GM10248 (cell line): ENCODE measurements at places on chromosomes 13 and 19.

GRCh38 chr13:101919541-101920181, 467.2 kb downstream of the ITGBL1 start:
- DNase-seq = no peak

DNA sequence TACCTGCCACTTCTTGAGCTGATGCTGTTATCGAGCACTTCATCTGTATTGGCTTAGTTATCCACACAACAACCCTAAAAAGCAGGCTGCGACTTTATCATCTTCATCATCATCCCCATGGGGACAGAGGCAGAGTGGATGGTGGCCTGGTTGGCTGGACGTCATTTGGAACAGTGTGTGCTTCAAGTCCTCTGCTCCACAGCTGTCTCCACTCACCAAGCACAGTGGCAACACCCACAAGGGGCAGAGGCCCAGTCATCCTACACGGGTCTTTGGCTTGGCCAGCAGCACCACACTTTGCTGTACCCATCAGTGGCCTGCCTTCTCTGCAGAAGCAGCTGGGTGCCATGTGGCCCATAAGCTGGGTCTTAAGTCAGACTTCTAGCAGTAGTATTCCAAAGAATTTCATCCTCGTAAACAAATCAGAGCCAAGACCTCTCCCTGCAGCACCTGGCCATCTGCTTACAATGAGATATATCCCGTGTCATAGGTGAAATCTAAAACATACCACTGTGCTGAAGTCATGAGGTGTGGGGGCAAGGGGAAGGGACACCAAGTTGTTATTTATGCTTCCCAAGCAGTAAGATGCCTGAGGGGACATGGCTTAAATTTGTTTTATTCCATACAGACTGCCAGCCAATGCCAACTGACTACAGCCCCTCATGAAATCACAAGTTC, 47.9 kb upstream of the EPHX3 start:
- DNase-seq = no peak

- DNase-seq = no peak
These were observed 924.0 kb downstream of the EFNB2 start for GRCh38 chr13:105611424-105611823.

GRCh38 chr13:23718996-23719395, 148.8 kb downstream of the TNFRSF19 start:
- no peak for DNase-seq
